Testis (tissue), 5 donors: ENCODE measurements at places on chromosomes 6 and 20.

DNA sequence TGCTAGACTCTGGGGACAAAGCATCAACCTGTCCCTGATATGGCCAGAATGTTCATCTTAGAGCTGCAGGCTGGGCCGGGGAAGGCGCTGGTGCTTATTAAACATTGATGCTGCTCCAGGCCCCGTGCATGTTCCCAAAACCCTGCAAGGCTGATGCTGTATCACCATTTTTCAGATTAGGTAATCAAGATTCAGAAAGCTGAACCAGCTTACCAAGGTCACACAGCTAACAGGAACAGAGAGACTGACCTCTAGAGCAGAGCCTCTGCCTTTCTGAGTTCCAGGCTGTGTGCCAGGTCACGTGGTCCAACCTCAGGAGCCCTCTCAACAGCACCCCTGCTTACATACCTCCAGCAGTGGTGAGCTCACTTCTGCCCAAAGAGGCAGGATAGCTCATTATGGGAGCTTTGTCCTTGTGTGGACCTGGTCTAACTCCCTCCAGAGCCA, 16.1 kb upstream of the VSTM2L start:
- no peaks in the 10 kb centered on the region for H3K27me3 ChIP-seq
- peaks cover 14% of the 10 kb centered on the region for H3K4me1 ChIP-seq
- H3K27ac ChIP-seq = no peak overlapping the region
- H3K36me3 ChIP-seq = no peaks in the 10 kb centered on the region
- DNase-seq = peak; percentile 72
- no peak overlapping the region for H3K4me3 ChIP-seq

GRCh38 chr6:6951355-6951754, 156.4 kb upstream of the RREB1 start:
- no peak for DNase-seq
- no peaks in the 10 kb centered on the region for H3K27me3 ChIP-seq
- no peaks in the 10 kb centered on the region for H3K4me1 ChIP-seq
- H3K4me3 ChIP-seq = no peak overlapping the region
- H3K27ac ChIP-seq = no peak overlapping the region

DNA sequence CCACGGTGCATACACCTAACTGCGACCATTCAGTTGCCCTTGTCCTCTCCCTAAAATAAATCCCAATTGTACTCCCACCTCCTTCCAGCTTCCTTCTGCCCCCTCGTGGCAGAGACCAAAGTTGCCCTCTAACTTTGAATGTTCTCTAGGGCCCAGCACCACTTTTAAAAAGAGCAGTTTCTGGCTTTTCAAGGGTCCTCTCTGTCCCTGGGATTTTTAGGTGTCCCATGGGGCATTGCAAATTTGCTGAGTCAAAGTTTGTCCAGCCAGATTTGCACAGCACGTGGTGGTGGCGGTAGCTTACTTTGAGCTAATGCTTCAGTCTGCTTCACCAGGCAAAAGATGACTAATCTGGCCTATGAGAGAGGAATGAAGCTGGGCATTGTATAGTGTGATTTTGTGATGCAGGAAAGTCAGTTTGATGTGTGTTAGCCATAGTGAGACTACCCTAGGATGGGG, 100.2 kb downstream of the PERP start:
- H3K4me3 ChIP-seq = no peak overlapping the region
- H3K27me3 ChIP-seq = no peaks in the 10 kb centered on the region
- H3K4me1 ChIP-seq = peaks cover 3% of the 10 kb centered on the region
- no peak for DNase-seq
- no peak overlapping the region for H3K27ac ChIP-seq

GRCh38 chr6:20416567-20417345, 15.1 kb downstream of the E2F3 start:
- no peak overlapping the region for H3K4me3 ChIP-seq
- H3K27ac ChIP-seq = no peak overlapping the region
- DNase-seq = no peak
- no peaks in the 10 kb centered on the region for H3K27me3 ChIP-seq
- no peaks in the 10 kb centered on the region for H3K4me1 ChIP-seq

DNA sequence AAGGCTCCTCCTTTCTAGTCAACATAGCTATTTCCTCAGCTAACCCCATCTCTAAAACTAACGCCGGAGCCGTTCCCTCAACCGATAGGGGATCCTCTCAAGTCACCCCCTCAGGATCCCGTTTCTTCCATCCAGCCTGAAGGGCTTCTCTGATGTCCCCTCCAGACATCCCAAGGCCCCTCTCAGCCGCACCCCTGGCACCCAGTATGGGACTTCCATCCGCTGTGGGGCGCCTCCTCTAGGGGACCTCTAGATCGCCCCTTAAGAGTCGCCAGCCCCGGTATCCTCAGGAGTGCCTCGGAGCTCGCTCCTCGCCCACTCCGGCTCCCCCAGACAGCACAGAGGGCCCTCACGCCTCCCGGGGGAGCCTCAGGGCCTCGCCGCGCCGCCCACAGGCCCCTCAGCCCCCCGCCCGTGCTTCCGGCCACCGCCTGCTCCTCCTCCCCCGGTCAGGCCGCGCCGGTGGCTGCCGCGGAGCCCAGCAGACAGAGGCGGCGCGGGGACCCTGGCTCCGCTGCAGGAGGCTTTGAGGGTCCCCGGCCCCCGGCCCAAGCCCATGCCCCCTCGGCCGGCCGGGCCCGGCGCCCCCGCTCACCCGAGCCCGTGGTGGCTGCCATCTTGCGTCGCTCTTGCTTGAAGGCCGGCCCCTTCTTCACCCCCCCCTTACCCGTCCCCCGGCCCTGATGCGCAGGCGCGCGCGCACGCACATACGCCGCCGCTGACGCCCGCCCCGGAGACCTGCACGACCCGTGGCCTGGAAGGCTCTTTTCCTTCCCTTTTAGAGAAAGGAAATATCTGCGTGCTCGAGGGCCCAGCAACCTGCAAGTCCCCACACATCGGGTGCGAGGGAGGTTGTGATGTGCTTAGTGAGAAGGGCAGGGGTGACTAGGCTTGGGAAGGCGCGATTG, at the start of gene UBE2V1:
UBE2V1 (minus strand) TSS at position 639 of the 908 bp plus-strand sequence; CDS start at position 617, 22 bp downstream.
- no peaks in the 10 kb centered on the region for H3K36me3 ChIP-seq
- DNase-seq = peak; percentile 95
- H3K4me3 ChIP-seq = peak within 1 kb of the TSS; percentile 100
- H3K27me3 ChIP-seq = no peaks in the 10 kb centered on the region
- H3K27ac ChIP-seq = peak within 1 kb of the TSS; percentile 90
- peaks cover 23% of the 10 kb centered on the region for H3K4me1 ChIP-seq

DNA sequence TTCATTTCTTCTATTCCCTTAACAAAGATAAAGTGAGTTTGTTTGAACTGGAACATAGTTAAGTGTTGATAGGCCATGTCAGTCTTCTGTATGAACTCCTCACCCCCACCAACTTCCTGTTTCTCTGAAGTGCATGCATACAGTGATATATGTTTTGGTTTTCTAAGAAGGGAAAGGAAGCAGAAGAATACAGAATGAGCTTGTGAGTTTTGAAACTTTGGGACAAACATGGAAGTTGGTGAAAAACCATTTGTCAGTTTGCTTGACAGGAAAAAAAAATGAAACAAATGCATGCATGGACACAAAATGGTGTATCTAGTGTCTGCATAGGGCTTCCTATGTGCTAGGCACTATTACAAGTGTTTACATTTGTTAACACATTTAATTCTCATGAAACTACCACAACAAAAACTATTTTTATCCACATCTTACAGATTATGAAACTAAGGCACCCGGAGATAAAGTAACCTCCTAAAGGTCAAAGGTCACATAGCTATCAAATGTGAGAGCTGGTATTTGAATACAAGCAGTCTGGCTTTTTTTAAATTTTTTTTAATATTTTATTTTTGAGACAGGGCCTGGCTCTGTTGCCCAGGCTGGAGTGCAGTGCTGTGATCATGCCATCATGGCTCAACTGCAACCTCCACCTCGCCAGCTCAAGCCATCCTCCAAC, 105.9 kb downstream of the ADGRB3 start:
- no peak overlapping the region for H3K4me3 ChIP-seq
- H3K27me3 ChIP-seq = no peaks in the 10 kb centered on the region
- no peak overlapping the region for H3K27ac ChIP-seq
- H3K36me3 ChIP-seq = no peaks in the 10 kb centered on the region

DNA sequence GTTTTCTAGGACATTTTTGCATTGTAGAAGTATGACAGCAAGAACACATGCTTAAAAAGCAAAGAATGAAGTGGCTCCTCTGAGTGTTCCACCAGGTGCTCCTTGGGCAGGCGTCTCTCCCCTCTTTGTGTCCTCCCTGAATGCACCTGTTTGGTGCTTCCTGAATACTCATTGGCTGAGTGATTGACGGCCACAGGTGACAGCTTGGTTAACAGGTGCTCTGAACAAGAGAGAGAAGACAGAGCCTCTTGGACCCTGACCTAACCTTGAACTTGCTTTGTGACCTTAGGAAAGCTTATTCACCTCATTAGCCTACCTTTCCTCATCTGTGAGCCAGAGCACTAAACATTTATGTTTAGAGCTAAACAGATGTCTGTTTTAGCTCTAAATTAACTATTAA, 93.7 kb downstream of the TULP4 start:
- H3K27me3 ChIP-seq = no peaks in the 10 kb centered on the region
- H3K4me3 ChIP-seq = no peak overlapping the region
- H3K36me3 ChIP-seq = no peaks in the 10 kb centered on the region
- no peaks in the 10 kb centered on the region for H3K4me1 ChIP-seq

DNA sequence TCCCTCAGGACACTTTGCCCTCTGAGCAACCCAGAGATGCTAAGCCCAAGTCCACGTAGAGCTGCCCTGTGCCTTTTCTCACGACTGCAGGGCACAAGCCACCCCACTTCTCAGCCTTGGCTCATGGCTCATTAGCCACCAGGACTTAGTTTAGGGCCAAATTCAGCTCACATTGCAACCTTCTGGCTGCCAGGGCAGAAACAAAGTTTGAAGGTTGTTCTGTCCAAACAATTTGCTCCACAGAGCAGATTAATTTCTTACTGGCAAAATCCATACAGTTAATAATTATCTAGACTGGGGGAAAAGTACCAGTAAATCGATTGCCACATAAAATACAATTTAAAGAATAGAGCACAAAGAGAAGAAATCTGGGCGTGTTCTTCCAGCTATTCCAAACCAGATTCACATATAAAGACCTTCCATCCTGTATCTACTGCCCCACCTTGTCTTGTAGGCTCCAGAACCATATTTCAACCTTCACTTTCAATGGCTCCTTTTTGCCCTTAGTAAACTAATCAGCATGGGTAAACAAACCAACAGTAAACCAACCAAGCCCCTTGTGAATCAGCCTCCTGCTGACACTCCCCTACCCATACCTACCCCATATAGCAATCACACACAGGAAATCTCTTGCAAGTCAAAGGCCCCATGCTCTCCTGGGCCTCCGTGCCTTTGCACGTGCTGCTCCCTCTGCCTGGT, 101.9 kb downstream of the QRSL1 start:
- no peaks in the 10 kb centered on the region for H3K4me1 ChIP-seq
- no peak overlapping the region for H3K27ac ChIP-seq
- no peak overlapping the region for H3K4me3 ChIP-seq
- DNase-seq = no peak
- H3K27me3 ChIP-seq = no peaks in the 10 kb centered on the region

- no peaks in the 10 kb centered on the region for H3K36me3 ChIP-seq
- no peaks in the 10 kb centered on the region for H3K27me3 ChIP-seq
- DNase-seq = no peak
- no peak overlapping the region for H3K27ac ChIP-seq
These were observed 105.9 kb downstream of the UST start for GRCh38 chr6:148852688-148853087.

DNA sequence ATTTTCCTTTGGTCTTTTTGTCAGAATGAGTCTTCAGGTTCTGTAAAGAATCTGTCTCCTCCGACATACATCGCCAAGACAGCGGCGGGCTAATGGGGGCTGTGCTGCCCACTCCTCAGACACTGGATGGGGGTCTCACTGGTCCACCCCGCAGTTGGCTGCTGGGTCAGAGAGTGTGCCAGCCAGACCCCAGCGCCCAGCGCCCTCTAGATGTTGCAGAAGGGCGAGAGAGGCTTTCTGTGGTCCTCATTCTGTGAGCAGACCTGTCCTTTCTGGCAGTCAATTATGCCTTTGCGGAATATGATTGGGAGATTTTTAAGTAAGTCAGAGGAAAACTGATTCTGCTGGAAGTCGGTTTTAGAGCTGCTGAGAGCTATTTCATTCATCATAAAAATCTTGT, 7.8 kb upstream of the CCR6 start:
- DNase-seq = no peak
- H3K4me3 ChIP-seq = no peak overlapping the region
- no peak overlapping the region for H3K27ac ChIP-seq
- H3K4me1 ChIP-seq = peaks cover 5% of the 10 kb centered on the region
- H3K36me3 ChIP-seq = no peaks in the 10 kb centered on the region

DNA sequence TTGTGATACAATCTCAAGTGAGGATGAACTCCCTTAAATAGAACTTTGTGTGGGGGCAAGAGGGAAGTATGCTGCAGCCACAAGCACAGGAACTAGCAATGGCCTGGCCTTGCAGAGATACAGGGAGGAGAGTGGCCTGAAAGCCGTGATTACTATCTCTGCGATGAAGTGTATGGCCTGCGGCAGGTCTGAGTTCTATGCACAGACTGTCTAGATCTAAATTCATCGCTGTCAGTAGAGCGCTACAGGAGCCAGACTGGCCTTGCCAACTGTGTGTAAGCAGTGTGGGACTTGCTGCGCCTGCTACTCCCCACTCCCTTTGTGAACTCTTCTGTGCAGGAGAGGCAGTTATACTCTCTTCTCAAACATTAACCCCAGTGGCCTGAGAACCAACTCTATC, 997.0 kb downstream of the GRIK2 start:
- H3K36me3 ChIP-seq = no peaks in the 10 kb centered on the region
- no peak for DNase-seq
- no peak overlapping the region for H3K27ac ChIP-seq
- H3K4me1 ChIP-seq = no peaks in the 10 kb centered on the region

DNA sequence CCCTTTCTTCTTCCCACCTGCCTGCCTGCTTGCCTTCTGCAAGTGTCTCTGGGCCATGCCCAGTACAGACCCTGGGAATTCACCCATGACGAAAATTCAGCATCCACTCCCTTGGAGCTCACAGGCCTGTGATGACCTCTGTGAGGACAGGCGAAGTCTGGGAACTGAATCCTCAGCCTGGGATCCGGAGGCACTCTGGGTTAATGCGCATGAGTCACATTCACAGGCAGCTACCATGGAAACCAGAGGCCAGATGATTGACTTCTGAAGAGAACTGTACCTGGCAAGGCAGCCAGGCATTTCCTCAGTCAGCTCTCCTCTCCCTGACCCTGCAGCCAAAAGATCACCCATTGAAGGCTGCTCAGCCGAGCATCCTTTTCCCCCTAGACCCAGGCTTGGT, 41.0 kb downstream of the SLC9A8 start:
- peak overlapping the region; percentile 39 for H3K27ac ChIP-seq
- no peaks in the 10 kb centered on the region for H3K36me3 ChIP-seq
- H3K4me1 ChIP-seq = peaks cover 38% of the 10 kb centered on the region
- no peaks in the 10 kb centered on the region for H3K27me3 ChIP-seq

GRCh38 chr6:76518443-76518842, 446.0 kb upstream of the IMPG1 start:
- H3K36me3 ChIP-seq = no peaks in the 10 kb centered on the region
- DNase-seq = no peak
- no peaks in the 10 kb centered on the region for H3K27me3 ChIP-seq

DNA sequence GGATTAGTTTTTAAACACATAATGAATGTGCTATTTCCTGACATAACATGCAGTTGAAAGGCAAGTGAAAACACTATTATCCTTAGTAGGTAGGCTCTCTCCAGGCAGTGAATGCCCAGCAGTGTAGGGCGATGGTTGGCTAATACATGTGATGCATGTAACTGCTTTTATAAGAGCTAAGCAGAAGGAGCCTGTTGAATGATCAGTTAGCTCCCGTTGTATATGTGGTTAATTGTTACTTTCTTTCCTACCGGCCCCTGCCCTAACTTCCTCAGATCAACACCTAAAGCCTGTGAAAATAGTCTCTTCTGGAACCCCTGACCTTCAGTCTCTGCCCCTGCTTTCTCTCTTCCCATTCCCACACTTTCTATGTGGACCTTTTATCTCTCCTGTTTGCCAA, 10.5 kb downstream of the SOX4 start:
- H3K27me3 ChIP-seq = no peaks in the 10 kb centered on the region
- DNase-seq = no peak
- H3K4me3 ChIP-seq = no peak overlapping the region
- no peaks in the 10 kb centered on the region for H3K4me1 ChIP-seq
- no peaks in the 10 kb centered on the region for H3K36me3 ChIP-seq
